ENCODE measurements at places on chromosomes 4 and X.

DNA sequence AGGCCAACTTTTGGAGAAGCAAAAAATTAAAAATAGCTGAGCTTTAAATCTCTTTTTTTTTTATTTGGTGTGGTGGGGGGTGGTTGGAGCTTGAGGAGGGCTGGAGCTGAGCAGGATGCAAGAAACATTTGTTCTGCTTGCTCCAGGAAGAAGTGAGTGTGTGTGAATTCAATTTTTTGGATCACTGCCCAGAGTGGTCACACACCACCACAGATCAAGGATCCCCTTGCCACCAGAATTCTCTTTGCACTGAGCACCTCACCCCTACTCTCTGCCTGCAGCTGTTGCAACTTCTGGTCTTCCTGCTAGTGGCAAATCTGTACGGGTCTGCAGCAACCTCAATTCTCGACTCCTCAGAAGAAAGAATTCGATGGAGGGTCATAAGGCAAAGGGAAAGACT, 19.9 kb upstream of the PLP1 start:
- no peak for DNase-seq

DNA sequence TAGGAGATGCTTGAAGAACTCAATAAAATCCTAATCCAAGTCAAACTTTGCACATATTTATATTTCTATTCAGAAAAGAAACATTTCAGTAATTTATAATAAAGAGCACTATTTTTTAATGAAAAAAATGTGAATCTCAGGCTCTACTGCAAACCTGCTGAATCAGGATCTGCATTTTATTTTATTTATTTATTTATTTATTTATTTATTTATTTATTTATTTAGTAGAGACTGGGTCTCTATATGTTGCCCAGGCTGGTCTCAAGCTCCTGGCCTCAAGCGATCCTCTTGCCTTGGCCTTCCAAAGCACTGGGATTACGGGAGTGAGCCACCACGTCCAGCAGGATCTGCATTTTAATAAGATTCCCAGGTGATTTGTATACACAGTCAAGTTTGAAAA, 16.0 kb downstream of the SUPT20HL1 start:
- no peak for DNase-seq

DNA sequence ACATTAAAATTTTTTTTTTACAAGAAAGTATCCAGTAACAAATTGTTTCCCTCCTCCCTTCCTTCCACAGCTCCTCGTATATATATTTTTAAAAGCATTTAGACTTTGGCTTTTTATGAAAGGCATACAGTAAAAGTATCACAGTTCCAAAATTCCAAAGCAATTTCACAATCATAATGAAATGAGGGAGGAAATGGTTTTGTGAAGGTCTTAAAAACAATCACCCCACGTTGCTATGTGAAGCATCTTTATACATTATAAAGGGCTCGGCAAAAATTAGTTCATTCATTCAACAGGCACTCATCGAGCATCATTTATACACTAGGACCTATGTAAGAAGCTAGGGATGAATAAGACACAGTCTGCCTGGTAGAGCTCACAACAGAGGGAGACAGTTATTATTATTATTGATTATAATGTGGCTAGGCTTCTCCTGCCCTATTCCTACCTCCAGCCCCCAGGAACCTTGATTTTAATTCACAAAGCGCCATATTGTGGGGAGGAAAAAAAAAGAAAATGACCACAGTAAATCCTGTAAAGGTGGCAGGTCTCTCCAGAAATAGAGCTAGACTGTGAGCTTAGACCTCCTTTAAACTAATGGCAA, 239.9 kb downstream of the MAML3 start:
- DNase-seq = no peak

- no peak for DNase-seq
Observed at GRCh38 chr4:26181616-26182015, 139.2 kb upstream of the RBPJ start.

DNA sequence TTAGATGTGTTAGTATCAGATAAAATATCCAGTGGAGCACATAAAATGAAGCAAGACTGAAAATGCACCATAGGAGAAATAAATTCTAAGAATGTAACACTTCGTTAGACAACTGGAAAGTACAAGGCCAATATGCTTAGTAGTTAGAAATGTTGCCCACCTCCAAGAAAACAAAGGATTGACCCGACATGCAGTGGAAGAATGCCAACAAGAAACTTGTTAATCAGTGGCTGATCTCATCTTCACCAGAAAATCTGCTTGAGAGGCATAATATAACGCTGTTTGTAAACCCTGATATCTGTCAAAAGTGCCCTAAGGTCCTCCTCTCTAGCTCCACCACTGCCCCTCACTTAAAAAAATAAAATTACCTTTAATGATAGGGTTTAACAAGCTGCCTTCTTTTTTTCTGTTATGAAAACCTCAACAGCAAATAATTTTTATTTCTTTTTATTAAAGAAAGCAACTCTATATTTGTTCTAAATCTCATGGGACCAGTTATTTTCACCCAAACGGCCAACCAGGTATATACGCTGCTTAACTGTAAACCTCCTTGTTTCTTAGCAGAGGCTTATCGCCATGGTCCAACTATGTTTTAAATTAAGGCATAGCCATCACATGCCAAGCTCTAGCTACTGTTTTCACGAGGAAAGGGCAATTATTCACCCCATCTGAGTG, 1.8 kb downstream of the RASGEF1B start:
- no peak for DNase-seq

DNA sequence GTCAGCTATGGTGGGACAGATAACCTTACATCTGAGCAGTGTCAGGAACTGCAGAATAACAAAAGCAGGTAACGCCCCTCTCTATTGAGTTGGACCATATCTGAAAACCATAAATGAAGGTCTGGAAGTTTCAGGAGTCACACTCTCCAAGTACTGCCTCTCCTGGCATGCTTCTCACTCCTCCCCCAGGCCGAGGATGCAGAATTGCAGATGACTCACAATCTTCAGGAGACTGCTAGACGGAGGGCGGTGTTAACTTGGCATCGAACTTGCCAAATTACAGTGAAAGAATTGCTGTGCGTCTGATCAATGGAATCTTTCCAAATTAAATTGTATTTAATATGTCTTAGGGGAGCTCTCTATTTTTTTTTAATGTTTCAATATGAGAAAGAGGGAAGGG, 67.1 kb upstream of the TRIM2 start:
- no peak for DNase-seq

GRCh38 chr4:41613821-41614220, 75.9 kb downstream of the LIMCH1 start:
- no peak for DNase-seq

- DNase-seq = no peak
Observed at GRCh38 chr4:7389719-7390118, 45.0 kb downstream of the PSAPL1 start.

- no peak for DNase-seq
Observed at GRCh38 chr4:174607792-174608191, 85.5 kb upstream of the HPGD start.

DNA sequence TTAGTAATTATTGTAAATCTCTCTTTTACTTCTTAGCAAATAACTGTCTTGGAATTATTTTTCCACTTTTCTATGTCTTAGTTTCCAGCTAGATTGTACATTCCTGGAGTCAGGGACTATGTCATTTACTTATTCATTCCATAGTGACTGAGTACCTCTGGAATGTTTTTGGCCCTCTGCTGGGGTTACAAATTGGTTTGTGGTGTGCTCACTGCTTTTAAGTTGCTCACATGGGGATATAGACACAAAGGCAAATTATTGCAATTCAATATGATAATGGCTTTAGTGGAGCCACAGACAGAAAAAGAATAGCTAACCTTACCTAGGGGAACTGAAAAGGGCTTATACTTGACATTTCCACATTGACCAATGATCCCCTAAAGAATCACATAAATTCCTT, 63.7 kb upstream of the PDGFRA start:
- DNase-seq = no peak

- DNase-seq = no peak
Observed at GRCh38 chr4:177761692-177762091, 319.5 kb upstream of the AGA start.

- no peak for DNase-seq
Observed at GRCh38 chrX:125953814-125954213, 212.3 kb downstream of the DCAF12L2 start.

GRCh38 chr4:77819843-77820648, 878 bp upstream of the CNOT6L start:
- DNase-seq = peak; percentile 87

DNA sequence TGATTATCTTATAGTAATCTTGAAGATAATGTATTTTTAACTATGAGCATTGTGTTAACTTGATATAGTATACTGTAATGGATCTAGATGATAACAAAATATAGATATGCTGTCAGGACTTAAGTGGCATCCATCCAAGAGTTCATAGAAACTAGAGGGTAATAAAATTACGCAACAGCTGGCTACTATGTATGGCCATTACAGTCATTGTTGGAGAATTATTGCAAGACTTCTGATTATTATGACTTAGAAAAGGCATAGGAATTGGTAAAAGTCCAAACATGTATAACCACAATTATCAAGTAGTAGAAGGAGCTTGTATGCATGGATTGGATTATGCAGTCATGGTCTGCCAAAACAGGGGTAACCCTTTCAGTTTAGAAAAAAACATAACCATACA, 9.5 kb downstream of the OGT start:
- DNase-seq = no peak

- no peak for DNase-seq
Observed at GRCh38 chr4:143626134-143626911, 74.2 kb downstream of the FREM3 start.
